ENCODE measurements at places on chromosomes 13 and 19.
A peak's percentile ranks its signal among the peaks of the same experiment; 100 is the strongest.

GRCh38 chr13:19634256-19634740, 839 bp downstream of the MPHOSPH8 start:
- DNase-seq = no peak

DNA sequence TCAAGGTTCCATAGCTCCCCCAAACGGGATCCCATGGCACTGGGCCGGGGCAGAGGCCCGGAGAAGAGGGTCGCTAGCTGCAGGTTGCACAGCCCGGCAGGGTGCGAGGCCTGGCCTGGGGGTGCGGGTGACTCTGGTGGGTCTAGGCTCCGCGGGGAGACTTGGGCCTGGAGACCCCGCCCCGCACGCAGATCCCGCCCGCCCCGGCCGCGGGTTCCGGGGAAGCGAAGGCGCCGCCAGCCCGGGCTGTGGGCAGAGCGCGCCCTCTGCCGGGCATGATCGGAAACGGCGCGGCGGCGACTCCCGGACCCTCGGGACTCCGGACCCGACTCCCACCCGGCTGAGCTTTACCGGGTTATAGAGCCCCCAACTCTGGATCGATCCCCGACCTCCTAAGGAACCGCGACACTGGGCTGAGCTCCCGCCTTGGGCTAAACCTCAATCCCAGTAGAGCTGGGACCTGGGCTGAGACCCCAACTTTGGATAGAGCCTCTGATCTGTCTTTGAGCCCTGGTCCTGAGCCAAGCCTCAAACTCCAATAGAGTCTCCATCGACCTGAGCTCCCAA, 3.1 kb upstream of the TNFAIP8L1 start:
- DNase-seq = peak; percentile 86

- DNase-seq = no peak
Measured at GRCh38 chr19:41860419-41861115, 512 bp downstream of the RPS19 start.

GRCh38 chr13:95498886-95499285, 53.6 kb upstream of the CLDN10 start:
- no peak for DNase-seq

DNA sequence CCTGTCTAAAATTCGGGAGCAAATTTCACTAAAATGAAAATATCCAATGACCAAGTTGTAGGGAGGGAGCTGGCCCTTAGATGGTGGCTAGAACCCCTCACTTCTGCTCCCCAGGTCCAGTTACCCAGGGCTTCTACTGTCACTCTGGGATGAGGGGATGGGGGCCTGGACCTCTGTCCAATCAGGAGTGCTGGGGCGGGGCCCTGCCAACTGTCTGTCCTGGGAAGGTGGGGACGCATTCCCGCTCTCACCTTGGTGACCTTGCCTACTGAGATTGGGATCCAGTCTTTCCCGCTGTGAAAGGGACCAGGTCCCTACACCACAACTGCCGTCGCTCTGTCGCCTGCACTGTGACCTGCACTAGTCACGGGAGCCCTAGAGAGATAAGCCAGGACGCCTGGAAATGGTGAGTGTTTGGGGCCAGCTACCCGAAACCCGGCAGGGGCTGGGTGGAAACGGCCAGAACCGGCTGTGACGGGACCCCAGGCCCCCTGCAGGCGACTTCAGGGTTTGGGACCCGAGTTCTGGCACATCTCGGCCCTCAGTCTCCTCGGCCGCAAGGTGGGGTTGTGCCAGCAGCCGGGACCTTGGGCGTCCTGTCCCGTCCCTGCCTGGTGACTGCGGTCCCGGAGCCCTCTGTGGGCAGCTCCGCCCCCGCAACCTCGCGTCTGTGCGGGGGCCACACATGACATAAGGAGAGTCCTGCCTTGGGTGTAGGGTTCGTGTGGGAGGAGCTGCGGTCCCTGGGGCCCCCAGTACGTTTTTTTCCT, 22.8 kb downstream of the ZNF20 start:
- no peak for DNase-seq

DNA sequence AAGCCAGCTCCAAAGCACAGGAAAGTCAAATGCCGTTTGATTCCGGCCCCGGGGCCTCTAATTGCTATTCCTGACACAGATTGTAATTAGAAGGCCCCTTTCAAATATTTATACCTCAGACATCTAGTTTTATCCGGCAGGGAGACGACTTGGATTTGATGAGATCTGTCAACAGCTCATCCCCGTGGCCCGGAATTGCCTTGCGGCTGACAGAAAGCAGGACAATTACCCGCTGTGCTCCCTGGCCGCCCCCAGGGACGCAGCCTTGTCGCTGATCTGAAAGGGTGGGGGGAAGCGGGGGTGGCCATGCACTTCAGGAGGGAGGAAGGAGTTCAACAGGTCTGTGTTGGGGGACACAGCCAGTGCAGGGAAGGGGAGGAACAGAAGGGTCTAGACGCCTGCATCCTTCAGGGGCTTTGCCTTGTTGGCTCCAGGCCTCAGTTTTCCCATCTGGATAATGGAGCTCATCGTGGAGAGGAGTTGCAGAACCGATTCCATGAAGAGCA, 1.8 kb upstream of the SHD start:
- DNase-seq = no peak

GRCh38 chr13:113621046-113621445, 36.5 kb downstream of the TFDP1 start:
- no peak for DNase-seq

GRCh38 chr13:43664700-43665191, 122.0 kb downstream of the ENOX1 start:
- no peak for DNase-seq

DNA sequence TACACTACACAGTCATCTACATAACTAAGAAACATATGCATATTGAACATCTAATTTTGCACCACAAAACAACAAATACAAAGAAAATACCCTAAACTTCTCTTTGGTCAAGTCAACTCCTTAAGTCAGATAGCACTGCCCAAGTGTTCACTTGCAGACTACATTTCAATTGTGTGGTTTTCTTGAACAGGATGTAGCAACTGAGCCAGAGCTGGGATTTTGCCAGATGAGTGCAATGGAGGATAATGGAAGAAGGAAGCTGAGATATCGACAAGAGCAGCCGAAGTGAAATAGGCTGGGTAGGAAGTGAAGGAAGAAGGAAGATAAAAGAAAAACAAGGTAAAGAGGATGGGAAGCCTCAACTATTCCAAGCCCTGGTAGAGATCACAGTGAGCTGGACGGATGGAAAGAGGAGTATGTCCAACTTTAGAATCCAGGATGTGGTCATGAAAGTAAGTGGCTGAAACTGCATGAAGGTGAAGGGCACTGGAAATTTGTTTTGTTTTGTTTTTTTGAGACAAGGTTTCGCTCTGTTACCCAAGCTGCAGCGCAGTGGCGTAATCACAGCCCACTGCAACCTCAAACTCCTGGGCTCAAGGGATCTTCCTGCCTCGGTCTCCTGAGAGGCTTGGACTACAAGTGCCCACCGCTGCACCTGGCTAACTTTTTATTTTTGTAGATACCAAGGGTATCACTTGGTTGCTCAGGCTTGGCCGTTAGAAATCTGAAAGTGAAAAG, 15.0 kb downstream of the NUFIP1 start:
- DNase-seq = no peak

DNA sequence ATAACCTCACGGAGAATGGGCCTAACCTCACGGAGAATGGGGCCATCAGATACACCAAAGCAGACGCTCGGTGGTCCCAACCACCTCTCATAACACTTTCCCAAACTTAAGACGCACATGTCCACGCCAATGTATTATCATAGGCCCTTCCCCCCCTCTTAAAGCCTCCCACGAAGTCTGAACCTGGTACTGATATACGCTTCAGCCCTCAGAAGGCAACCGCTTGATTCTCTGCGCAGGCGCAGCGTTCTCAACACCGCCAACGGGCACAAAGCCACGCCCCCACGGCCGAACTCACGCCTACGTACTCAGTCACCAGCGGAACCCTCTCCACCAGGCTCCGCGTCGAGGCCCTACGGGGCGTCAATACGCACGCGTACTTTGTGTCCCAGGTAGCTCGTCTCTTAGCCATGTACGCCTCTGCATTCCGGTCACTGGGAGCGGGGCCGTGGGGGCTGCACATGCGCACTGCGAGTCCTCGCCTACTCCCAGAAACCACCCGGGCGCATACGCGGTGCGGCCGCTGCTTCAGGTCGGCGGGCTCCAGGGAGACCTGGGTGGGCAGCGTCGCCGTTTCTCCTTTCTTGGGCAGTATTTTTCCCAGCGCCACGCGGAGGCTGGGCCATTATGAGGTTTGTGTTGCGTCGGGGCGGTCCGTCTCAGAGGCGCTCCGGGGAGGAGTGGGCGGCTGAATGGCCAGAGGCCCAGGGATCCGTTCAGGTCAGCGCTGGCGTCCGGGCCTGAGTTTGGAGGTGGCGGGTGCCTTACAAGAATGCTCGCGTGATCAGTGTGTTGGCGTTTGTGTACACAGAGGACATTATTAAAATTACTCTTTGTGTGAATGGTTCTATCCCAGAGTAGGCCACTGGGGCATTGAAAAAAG, 25.3 kb downstream of the ZNF582 start:
- DNase-seq = peak; percentile 89

DNA sequence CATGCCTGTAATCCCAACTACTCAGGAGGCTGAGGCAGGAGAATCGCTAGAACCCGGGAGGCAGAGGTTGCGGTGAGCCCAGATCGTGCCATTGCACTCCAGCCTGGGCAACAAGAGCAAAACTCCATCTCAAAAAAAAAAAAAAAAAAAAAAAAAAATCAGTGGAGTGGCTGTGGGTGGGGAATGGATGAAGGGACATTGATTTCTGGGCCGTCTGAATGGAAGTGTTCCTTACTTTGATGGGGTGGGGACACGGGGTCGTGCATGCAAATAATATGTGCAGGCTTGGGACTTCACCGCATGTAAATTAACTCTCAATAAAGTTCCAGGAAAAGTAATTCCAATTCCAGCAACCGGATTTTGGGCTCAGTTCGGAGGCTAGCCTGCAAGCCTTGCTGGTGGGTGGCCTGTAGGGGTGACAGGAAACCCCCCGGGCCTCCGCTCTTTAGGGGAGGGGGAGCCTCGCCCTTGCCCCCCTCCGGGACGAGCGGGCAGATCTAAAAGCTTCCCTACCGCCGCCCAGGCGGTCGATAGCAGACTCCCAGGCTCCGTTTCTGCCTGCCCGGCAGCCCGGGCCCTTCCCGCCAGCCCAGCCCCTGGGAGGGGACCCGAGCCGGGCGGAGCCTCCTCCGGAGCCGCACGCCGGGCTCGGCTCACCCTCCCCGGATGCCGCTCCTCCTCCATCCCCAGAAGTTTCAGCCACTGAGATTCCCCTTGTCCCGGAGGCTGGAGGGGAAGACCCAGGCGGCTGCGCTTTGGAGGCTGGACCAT, 48.0 kb upstream of the ADGRE5 start:
- DNase-seq = no peak

DNA sequence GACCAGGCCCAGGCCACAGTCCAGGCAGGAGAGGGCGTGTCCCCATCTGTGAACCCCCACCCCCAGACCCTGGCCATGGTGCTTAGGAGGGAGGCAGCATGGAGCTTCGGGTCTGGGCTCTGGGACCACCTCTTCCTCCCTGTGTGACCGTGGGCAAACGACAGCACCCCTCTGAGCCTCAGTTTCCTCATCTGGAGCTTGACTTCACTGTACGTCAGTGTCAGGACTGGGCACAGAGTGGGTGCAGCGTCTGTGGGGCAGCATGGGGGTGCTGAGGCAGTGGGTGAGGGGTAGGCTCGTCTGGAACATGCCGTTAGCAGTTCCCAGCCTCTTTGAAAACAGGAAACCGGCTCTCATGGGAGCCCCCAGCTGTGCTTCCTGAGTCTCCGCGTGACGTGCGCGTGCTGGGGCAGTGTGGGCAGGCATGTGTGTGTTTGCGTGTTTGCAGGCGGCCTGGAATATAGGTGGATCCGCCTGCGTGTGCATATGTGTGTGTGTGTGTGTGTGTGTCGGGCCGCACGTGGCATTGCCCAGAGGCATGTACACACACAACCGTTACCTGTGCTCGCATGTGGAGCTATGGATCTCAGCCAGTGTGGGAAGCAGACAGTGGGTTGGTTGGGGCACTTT, 15.8 kb downstream of the ARRDC2 start:
- DNase-seq = no peak

DNA sequence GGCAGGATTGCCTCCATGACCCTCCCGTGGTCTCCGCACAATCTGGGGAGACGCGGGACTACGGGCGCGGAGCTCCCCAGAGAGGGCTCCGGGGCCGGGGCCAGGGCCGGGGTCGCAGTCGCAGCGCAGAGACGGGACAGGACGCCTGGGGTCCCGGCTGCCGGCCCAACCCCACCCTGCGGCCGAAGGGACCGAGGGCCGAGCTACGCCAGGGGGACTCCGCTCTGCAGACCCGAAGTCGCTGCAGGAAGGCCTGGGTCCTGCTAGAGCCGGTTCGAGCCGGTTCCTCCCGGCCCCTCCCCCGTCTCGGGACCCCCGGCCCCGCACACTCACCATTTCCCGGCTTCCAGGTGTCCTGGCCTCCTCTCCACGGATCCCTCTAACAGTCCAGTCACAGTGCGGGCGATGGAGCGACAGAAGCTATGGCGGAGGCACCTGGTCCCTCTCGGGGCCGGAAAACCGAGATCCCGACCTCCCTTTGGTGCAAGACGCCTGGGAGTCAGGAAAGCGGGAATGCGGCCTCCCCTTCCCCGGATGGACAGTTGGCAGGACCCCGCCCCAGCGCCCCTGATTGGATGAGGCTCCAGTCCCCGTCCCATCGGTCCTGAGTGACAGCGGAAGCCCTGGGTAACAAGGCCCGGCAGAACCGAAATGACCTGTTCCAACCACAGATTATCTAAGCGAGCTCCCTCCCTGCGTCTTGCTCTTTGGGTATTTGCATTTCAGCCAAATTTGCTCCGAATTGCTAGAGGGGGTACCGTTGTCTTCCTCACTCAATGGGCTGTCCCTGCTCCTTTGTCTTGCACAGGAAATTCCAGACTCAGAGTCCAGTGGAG, at the start of gene ZNF625:
Gene ZNF625, minus strand, starts transcription at position 512 of the 836 bp plus-strand sequence. Its CDS starts 176 bp downstream, at position 336.
- peak; percentile 91 for DNase-seq

GRCh38 chr13:28440774-28441504, 54.0 kb downstream of the FLT1 start:
- no peak for DNase-seq

- DNase-seq = no peak
Measured at GRCh38 chr19:2171349-2172145, 7.8 kb downstream of the DOT1L start.

DNA sequence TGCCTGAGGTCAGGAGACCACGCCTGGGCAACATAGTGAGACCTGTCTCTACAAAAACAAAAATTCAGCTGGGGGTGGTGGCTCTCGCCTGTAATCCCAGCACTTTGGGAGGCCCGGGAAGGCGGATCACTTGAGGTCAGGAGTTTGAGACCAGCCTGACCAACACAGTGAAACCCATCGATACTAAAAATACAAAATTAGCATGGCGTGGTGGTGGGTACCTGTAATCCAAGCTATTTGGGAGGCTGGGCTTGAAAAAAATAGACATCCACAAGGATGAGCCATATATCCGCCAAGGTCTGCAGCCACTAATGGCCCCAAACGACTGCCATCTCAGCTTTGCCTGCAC, 3.1 kb downstream of the RPS16 start:
- DNase-seq = no peak
